ENCODE measurements at places on chromosomes 11 and 22. TPM values are rescaled to one million over a fixed set of nuclear protein-coding genes. Genes with fewer than 3 reads are reported as not detected.

DNA sequence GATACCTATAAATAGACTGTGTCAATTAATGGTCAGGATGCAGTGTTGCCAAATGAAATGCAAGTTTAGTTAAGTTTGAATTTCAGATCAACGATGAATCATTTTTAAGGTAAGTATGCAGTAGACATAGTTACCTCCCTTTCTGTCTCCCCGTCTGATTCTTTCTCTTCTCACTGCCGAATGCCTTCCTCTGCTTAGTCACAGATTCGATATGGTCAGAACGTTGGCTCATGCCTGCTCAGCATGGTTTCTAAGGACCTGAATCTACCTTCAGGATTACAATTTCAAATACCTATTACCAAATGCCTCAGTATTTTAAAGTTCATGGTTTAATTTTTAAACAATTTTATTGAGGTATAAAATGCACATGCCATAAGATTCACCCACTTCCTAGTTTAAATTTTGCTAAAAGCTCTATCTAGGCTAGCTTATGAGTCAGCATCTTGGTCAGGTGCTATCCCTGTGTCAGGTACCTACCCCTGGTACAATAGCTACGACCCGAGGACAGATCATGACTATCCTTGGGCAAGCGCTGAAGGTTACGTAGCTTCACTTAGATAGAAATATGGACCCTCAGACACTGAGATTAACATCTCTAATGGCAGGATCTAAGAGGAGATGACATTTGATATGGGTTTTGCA is 78.2 kb upstream of the SPON1 start:
- no peak for DNase-seq

The MUC5AC gene
- total RNA-seq: not detected

The UCP3 gene
- not detected for total RNA-seq

DNA sequence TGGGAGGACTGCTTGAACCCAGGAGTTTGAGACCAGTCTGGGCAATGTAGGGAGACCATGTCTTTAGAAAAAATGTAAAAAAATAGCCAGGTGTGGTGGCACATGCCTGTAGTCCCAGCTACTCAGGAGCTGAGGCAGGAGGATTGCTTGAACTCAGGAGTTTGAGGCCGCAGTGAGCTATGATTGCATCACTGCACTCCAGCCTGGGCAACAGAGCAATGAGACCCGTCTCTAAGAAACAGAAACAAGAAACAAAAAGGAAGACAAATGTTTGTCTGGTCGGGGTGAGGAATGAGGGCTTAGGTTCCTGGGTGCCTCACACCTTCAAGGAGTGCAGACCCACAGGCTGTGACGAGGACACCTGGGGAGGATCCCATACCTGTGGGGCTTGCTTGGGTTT is 191.9 kb downstream of the CEP164 start:
- no peak for DNase-seq

The HOATZ gene
- not detected for total RNA-seq

DNA sequence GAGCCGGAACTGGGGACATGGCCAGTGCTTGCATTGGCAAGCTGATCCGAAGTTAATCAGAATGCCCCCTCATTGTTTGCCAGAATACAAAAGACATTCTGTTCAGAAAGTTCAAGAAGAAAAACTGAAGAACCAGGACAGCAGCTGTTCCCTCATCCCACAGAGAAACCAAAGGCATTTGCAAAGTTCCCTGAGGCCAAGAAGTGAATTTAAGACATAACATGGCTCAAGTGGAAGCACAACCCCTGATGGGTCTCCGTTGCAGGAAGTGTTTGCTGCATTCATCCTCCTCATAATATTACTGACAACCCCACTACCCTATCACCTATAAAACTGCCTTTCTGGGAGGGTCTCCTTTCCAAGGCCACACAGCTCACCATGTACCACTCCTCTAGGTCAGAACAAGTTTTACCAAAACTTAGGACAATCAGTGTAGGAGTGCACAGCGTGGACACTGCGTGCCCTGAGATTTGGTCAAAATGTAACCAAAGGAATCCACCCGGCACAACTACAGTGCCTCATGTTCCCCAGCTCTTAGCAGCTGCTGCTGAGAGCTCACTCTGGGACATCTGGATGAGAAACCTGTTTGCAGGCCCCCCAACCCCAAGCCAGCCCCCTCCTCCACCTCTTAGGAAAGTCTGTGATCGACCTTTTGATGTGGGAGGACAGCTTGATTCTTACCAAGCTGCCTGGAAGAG is 101.6 kb upstream of the AKIP1 start:
- DNase-seq: no peak

The MPEG1 gene
- not detected for total RNA-seq

- DNase-seq: no peak
Observed at GRCh38 chr11:61377461-61378160, 14.8 kb upstream of the TMEM216 start.

- DNase-seq: no peak
Observed at GRCh38 chr11:117950301-117950700, 21.1 kb upstream of the TMPRSS13 start.

- no peak for DNase-seq
Observed at GRCh38 chr11:44398266-44399030, 88.5 kb upstream of the ALX4 start.

DNA sequence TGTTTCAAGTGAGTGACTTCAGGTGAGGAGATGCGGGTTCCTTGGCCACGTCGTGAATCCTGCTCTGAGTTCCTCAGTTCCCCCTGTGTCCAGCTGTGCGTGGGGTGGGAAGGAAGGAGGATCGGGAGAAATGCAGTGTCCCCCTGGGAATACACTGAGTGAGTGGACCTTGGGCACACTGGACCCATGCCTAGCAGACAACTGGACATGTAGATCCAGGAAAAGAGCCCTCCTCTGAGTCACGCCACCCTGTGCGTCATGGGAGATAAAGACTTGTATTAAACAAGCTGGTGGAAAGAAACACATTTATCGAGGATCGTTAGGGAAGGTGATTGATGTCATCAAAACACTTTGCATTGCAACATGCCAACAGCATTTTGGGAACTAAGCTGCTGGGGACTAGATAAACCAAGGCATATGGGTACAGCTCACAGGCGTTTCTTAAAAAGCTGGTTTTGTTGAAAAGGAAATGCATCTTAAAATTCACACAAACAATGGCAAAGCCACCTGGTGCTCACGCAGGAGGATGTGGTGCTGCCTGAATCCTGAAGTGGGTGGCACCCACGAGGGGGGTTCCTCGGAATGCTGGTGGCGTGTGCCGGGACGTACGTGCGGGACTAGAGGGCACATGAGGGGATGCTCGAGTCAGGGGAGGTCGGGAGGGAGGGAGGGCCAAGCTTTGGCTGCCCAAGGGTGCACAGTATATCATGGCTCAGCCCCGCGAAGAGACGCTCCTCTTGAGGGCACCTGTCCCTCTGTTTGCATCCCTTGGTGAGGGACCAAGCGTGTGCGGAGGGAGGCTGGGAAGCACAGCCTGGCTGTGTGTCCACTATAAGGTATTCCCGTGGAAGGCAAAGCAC is 303.5 kb downstream of the TBC1D22A start:
- no peak for DNase-seq

DNA sequence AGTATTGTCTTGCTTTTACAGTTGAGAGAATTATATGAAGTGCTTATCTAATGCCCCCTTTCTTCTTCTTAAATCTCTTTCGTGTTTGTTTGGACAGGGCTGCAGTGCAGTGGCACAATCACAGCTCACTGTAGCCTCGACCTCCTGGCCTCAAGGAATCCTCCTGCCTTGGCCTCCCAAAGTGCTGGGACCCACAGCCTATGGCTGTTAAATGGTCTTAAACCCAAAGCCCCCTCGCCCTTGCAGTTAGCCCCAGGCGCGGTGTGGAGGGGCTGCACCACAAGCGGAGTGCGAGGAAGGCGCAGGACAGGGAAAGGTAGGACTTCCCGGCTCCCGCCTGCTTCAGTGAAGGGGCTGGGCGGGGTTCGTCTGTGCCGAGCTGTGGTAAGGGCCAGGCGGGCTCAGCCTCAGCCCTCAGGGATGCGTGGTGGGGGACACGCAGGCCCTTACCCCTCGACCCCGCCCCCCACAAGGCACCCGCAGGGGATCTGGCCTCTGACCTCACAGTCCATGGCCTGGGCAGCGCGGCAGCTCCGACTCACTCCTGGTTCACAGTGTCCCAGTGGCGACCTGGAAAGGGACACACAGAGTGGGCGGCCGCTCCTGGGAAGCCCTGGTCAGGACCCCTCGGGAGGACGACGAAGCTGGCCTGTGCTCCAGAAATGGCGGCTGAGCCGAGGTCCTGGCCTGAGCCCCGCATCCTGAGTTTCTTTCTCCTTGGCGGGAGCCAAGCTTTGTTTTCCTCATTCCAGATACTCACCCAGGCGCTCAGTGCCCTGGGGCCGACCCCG is 24.5 kb downstream of the BID start:
- DNase-seq: no peak

DNA sequence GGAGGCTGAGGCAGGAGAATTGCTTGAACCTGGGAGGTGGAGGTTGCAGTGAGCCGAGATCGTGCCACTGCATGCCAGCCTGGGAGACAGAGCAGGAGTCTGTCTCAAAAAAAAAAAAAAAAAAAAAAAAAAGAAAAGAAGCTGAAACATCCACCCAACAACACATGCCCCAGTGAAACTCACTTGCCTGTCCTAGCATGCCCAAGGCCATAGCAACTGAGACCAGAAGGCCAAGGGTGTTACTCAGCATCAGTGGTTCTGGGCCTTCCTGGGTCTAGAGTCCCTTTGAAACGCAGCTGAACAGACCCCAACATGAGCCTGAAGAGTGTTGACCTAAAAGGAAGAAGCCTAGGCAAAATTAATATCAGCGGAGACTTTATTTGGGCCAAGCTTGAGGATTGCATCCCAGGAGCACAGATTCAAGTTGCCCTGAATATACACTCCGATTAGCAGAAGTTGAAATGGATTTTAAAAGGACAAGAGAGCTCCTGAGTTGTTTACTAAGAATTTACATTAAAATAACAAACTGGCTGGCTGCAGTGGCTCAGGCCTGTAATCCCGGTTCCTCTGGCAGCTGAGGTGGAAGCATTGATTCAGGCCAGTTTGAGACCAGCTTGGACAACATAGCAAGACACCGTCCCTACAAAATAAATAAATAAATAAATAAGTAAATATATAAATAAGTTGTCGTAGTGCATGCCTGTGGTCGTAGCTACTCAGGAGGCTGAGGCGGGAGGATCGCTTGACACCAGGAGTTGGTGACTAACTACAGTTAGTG is 7.0 kb downstream of the PRDX5 start:
- DNase-seq: no peak

DNA sequence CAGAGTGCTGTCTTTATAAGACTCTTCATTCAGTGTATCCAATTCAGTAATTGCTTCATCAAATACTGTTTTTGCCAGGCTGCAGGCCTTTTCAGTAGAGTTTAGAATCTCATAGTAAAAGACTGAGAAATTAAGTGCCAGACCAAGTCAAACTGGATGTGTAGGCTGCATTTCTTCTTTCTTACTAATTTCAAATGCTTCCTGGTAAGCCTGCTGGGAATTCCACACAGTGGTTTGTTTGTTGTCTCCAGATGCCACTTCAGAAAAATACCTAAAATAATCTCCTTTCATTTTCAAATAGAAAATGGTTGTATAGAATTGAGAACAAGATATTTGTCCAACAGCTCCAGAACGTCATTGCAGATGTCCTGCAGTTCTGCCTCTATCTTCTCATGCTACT is 34.7 kb downstream of the LDHAL6A start:
- no peak for DNase-seq

- DNase-seq: no peak
Observed at GRCh38 chr11:67267188-67268080, 1.2 kb downstream of the GRK2 start.

DNA sequence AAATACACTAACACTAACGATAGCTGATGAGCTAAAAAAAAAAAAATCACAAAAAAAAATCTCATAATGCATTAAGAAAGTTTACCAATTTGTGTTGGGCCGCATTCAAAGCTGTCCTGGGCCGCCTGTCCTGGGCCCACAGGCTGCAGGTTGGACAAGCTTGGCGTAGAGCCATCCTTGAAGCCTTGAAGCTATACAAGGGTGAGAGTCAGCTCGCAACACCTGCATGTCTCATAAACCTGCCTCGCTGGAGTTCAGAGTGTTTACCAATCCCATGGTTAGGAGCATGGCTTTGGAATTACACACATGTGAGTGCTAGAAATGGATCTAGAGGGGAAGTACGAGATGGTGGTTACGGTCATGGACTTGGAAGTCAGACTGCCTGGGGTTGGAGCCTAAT is 453.7 kb downstream of the INSC start:
- no peak for DNase-seq

- no peak for DNase-seq
Observed at GRCh38 chr11:66636411-66636810, 2.1 kb upstream of the RBM4 start.

Data from H4 (cell line).